Epithelial cell of prostate (primary cell): ENCODE measurements at places on chromosomes 16 and 17.

DNA sequence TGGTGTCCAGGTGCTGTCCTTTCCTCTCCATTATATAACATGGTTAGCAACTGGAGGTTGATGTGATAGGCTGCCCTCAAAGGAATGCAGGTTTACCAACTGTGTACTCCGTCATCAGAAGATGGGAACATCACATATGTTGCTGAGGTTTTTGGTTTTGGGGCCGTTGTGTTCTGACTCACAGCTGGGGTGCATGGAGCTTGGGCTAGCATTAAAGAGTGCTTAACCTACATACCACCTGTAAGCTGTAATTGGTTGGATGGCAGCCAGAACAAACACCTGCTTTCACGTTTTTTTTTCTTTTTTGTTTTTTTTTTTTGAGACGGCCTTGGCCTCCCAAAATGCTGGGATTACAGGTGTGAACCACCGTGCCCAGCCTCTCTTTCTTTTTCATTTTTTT, 20.9 kb downstream of the TMEM11 start:
- DNase-seq = no peak

DNA sequence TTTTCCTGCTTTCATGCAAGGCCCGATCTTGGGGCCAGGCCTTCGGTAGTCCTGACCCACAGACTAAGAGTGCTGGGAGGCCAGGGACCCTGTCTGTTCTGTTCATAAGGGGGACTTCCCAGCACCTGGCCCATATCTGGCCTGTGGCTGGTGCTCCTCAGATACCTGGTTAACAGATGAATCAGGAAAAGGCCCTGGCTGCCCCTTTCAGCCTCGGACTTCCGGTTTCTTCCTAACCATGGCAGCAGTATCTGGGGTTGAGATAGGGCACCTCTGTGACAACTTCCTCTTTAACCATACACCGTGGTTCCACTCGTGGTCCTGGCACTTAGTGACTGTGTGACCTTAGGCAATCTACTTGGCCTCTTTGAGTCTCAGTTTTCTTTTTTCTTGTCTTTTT, 18.4 kb downstream of the PLCG2 start:
- DNase-seq = no peak

- no peak for DNase-seq
Measured at GRCh38 chr16:27735031-27735430, 185.1 kb downstream of the KATNIP start.

- no peak for DNase-seq
Measured at GRCh38 chr17:61196302-61196704, 203.3 kb upstream of the TBX2 start.

DNA sequence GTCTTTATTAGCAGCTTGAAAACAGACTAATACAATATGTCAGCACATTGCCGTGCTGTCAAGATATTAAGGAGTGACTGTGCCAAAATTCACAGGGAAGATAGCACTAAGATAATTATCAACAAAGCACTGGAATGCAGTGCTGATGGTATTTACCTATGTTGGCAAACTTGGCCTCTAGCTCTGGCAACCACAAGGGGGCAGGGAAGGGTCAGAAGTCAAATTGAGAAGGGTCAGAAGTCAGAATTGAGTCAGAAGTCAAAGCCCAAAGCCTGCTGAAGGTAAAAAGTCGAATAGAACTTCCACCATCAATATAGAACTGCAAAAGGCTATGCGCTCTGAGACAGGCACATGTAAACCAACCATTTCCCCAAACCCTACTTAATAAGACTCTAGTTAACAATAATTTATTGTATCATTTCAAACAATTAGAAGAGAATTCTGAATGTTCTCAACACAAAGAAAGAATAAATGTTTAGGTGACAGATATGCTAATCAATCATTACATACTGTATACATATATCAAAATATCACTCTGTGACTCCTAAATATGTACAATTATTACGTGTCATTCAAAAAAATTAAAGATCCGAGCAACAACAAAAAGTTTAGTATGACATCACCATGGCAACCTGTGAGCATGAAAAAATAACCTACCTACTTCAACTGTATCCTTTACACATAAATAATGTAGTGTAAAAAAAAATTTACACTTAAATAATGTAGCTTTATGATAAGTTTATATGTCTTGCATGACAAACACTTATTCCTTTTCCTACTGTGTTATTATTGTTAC, 916.1 kb downstream of the KCNJ2 start:
- no peak for DNase-seq

- no peak for DNase-seq
Measured at GRCh38 chr17:13353590-13353989, 248.1 kb downstream of the HS3ST3A1 start.

GRCh38 chr17:46832945-46833839, 14.7 kb upstream of the WNT3 start:
- DNase-seq = no peak

DNA sequence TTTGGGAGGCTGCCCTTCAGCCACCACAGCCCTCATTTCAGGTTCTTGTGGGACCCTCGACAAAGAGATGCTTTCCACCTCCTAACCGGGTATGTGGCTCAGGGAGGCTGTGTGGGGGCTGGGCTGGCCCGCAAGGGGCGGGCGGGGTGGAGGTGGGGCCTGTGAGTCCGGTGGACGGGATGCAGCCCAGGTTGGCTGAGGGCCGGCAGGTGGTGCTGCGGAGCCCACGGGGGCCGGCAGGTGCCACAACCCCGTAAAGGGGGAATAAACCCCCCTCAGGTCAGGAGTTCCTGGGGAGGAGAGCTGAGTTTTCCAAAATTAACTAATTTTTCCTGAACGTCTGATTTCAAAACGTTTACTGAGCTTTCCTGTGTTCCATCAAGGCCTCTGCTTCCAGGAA, 4.9 kb upstream of the CIAO3 start:
- no peak for DNase-seq

- no peak for DNase-seq
Measured at GRCh38 chr16:26644912-26645543, 421.7 kb upstream of the C16orf82 start.

DNA sequence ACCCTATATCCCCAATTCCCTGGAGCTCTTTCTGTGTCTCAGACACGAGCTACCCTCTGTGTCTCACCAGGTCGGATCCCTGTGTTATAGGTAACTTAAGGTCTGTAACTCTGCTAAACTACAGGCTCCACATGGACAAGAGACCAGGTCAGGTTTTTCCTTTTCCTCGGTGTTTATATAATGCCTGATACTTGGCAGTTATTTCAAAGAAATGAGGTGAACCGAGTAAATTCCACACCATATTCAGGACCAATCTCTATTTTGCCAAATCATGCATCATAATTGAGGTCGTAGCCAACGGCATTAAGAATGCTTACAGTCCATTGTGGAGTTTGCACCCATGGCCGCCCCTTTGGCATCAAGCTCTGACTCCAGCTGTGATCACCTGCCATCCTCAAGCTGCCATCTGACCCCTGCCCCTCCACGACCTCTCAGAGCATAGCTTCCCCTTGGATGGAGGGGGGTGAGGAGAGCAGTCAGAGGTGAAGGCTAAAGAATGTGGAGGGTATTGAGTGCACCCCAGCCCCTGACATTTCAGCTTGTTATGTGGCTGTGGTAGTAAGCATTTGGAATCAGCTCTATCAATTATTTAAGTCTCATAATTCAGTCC, 434.7 kb upstream of the RBFOX1 start:
- DNase-seq = no peak

DNA sequence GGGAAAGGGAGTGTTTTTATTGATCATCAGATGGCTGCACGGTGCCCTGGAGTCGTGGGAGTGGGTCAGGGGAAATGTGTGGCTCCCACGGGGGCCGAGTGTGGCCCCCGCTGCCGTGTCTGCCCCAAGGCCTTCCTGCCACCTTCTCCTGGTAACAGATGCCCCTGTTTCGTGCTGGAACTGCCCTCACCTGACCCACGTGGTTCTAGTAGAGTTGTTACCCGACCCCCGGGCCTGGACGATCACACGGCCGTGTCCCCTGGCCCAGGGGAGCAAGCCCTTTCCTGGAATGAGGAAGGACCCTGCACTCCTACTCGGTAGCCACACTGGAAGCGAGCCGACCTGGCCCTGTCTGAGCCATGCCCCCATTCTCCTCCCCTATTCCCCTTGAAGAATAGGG, 37.6 kb downstream of the ACTG1 start:
- DNase-seq = no peak

DNA sequence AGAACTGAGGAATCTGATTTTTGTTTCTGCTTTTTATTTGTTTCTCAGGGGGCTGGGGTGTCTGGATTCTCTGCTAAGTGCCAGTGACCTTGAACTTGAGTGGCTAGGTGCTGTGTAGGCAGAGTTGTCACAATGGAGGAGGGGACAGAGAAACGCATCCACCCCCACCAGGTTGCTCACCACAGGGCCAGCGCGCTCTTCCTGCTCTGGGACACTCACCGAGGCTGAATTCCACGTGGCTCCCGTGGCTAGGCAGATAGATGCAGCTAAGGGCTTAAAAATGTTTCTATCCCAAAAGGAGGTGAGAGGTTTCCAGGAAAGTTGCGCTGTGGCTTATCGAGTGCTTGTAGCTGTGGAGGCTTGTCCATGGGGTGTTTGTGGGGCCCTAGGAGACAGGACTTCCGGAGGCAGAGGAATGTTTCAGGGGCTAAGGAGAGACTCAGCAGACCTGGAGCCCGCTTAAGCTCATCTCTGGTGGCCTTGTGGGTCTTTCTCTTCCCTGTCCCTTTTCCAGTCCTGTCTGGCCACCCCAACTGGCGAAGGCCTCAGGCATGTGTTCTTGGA, 36.8 kb downstream of the ADCY7 start:
- DNase-seq = no peak

- DNase-seq = no peak
Measured at GRCh38 chr16:56258508-56259424, 67.5 kb downstream of the GNAO1 start.

DNA sequence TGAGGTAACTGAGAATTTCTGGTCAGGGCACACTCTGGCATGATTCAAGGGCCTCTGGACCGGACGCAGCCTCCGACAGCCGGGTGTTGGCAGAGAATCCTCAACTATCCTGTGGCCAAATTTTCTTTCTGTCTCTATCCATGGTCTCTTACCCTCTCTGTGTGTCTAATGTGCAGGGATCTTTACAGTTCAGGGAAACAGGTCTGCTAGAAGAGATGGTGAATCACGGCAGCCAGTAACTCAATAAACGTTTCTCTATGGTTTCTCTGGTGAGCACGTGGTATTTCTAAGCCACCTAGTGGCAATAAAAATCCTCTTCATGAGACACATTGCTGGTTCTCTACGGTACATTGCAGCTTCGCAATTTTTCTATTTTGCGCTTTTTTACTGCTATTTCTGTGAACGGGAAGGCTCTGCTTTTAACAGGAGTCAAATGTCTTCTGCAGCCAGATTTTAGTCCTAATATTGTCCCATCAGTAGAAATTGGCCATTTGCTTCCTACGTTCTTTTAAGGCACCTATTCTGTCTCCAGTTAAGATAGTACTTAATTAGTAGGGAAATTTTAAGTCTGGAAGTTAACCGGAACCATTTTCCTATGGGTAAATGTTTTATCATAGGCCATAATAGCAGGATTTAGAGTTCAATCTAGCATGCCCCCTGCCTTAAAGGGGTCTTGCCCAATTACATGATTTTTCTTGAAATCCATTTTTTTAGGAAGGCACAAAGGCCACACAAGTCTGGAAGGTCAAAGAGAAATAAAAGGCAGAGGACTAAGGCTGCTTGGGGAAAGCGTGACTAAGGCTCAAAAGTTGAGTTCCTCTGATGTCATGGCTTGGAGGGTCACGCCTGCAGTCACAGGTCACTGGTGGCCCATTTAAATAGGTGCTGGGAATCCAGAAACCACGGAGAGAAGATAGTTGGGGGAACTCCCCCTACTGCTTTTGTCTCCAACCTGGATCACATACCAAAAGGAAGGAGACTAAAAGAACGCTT, 31.5 kb downstream of the QPRT start:
- DNase-seq = no peak

- no peak for DNase-seq
Measured at GRCh38 chr17:27284811-27285415, 9.0 kb upstream of the WSB1 start.

DNA sequence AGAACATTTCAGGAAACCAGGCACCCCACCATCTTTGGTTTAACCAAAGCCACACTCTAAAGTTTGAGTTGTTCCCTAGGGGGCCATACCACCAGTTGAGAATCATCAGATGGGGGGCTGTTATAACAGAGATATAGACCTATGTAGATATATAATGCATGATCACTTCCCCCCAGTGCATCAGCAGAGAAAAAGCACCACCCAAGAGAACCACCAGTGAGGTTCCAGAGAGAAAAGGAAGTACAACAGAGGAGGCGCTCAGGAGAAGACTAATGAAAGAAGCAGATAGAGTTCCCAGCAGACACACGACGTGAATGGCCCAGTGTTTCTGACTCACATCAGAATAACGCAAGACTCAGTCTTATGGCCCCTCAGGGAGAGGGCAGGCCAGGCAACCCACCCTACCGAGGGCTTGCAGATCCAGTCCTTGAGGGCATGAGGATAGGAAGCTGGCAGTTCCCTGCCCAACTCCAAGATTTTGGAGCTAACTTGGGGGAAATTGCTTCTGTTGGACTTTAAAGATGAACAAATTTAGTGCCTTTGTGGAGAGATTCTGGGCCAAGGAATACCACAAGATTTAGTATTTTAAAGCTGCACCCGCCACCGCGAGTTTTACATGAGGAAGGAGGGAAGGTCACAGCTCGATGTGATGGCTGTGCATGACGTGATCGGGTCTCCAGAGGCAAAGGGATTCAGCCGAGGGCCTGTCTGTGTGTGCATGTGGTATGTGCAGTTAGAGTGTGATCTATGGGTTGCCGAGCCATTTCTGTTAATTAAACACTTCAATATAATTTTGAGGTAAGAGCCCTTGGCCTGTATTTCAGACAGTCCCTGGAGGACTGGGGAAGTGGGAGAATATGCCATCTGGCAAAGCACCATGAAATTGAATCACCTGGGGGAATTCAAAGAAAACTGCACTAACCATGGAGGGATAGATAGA, 53.1 kb downstream of the AIPL1 start:
- no peak for DNase-seq

DNA sequence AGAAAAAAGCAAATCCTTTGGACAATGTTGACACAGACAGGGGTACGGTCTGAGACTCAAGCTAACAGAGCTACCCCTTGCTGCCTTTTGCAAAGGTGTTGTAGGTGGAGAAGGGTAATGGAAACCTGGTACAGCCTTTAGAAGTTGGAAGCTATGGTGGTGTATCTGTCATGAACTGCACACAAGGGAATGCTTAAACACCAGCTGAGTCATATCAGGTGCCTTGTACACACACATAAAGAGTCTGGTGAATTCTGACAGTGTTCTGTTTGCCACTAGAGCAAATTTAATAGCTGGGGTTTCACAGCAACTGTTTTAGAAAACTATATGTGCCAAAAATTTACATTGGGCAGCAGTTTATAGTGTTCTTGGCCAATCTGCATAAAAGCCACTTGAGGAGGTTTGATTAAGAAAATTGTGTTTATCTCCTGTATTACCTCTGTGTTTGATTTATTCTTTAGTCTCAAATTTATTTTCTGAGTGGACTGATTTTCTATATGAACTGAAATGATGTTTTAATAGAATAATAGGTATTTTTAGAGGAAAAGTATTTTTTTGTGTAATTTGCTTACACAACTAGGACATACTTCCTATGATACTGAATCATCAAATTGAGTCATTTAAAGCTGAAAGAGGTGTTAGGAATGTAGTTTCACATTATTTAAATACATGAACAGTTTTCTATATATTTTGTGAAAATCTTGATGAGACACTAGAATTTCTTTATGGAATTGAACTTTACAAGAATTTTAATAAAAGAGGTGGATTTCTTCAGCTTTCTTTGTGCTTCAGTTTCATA, 136.9 kb downstream of the MAP2K6 start:
- no peak for DNase-seq
